ENCODE measurements at places on chromosomes 6 and 20.
A peak's percentile ranks its signal among the peaks of the same experiment; 100 is the strongest.

DNA sequence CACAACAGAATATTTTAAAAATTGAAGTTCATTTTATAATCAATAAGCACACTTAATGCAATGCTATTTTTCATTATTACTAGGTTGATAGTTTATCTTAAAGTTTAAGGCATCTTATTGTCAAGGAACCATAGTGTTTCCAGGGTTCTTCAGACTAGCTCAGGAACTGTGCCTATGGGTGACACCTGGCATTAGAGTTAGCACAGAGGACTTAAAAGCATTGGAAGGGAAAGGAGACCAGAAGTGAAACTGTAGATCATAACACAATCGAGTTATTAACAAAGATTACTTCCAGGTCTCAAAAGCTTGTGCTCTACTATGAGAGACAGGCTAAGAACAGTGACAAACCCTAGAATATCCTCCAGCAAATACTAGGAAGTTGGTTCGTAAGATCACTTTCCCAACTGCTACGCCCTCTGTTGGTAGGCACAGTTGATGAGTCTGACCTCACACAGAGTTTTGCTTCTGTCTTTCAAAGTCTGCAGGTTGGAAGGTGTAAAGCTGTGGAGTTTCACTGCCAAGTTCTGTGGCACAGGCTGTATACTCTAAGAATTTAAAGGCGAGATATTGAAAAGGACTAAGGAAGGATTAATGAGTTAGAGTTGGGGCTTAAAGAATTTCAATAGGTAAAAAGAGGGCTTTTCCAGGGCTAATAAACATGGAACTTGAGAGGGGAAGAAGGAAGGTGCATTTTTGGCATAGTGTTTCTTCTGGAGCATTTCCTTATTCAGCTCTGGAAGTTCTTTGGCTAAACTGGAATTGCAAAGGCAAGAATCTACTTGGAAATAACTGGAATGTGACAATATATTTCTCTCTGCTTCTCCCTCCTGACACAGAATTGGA, 531.3 kb upstream of the JAG1 start:
- DNase-seq, result peak; percentile 67

DNA sequence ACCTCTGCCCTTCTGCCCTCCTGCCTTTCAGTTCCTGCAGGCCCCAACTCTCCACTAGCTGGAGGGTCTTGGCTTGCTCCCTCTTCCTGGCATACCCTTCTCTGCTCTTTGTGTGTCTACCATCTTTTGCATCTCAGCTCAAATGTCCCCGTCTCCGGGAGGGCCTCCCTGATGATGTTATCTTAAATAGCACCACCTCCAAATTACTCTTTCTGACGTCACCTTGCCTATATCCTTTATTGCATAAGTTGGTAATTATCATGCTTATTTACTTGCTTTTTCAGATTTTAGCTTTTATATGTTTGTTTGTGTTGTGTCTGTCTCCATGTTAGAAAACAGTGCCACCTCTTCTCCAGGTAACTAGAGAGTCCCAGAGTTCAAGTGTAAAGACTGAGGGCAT, 36.0 kb upstream of the FYN start:
- DNase-seq, result no peak

DNA sequence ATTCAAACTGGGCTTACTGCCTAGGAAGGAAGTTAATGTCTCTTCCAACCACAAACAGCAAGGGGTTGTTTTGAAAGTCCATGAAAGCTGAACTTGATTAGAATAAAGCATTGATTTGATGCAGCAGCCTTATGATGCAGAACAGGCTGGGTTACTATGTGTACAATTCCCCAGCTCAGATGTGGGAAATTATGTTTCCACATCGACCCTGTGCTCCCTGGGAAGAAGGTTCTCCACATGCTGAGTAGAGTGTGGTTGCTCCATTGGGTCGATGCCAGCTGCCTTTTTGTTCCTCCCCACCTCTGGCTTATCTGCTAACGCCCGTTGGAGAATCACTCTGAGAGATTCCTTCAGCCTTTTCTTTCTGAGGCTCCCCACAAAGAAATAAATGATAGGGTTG, 1.2 kb downstream of the MAS1L start:
- DNase-seq, result no peak

DNA sequence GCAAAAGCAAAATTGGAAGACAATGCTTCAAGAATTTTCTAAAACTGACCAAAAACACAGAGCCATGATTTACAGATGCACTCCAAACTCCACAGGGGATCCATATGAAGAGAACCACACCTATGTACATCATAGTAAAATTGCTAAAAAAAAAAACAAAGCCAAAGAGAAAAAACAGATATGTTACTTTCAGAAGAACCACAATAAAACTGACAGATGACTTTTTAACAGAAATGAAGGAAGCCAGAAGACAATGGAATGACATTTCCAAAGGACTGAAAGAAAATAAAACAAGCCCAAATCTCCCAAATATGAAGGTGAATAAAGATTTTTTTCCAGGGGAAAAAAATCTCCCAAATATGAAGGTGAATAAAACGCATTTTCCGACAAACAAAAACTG, 17.5 kb downstream of the TRERF1 start:
- DNase-seq, result peak; percentile 29

- no peak for DNase-seq
Measured at GRCh38 chr6:45434381-45434700, 56.6 kb upstream of the SUPT3H start.

GRCh38 chr6:30062471-30063178, 1.6 kb downstream of the POLR1H start:
- DNase-seq, result no peak

- DNase-seq, result no peak
Measured at GRCh38 chr20:47328129-47328528, 28.4 kb downstream of the ZMYND8 start.

DNA sequence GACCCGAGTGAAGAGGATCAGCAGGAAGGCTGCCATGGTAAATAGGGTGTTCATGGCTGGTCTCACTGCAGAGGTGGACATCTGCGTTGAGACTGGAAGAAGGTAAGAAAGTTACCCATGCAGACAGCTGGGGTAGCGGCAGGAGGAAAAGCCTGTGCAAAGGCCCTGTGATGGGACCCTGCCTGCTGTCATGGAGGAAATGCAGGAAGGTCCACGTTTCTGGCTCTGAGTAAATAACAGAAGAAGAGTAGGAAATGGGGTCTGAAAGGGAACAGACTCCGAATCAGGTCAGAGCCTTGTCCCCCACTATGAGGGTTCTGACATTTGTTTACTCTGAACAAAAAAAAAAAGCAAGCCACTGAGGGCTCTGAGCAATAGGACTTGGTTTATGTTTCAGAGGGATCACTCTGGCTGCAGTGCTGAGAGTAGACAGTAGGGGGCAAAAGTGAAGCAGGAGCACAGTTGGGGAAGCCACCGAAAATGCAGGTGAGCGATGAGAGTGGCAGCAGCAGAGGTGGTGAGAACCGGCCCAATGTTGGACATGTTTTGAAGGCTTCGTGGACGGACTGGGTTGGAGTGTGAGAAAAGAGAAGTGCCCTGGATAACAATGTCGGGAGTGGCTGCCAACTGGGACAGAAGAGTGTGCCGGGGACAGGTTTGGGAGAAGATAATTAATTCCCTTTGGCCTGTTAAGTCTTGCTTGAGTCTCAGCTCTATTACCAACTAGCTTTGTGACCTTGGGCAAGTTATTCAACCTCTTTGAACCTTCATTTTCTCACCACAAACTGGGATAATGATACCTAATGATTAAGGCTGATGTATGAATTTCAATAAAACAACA, 57.9 kb upstream of the MAP7 start:
- peak; percentile 75 for DNase-seq

DNA sequence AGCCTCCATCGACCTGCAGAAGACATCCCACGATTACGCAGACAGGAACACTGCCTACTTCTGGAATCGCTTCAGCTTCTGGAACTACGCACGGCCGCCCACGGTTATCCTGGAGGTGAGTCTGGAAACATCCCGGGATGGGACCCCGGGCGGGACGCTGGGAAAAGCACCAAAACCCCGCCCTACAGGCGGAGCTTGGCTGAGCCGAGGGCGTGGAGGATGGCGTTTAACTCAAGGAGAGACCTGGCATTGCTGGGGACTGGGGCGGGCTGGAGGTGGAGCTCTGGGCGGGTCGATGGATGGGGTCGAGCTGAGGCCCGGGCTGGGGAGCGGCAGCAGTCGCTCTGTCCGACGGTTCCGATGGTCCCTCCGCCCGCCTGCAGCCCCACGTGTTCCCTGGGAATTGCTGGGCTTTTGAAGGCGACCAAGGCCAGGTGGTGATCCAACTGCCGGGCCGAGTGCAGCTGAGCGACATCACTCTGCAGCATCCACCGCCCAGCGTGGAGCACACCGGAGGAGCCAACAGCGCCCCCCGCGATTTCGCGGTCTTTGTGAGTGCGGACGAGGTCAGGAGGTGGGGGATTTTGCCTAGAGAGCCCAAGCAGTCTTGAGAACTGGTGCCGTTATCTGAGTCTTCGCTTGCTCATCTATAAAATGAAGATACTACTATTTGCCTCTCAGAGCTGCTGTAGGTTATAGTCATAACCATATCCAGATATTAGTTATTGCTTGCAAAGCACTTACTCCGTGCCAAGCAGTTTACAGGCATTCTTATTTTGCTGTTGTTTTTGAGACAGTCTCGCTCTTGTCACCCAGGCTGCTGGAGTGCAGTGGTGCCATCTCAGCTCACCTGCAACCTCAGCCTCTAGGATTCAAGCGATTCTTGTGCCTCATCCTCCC, 3.8 kb downstream of the SPAG4 start:
- DNase-seq, result peak; percentile 77

DNA sequence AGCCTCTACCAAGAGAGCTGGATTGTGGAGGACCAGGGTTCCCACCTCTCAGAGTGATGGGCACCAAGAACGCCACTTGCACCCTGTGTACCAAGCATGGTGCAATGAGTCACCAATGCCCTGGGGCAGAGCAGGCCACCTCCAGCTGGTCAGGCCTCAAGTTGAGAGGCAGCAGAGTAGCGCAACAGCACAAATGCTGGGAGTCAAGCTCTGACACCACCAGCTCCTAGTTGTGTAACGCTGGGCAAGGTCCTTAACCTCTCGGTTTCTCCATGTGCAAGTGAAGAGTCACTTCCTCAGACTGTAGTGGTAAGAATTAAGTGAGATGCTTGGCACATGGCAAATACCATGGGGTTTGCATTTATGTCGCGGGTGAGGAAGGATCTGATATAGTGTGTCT, 25.6 kb downstream of the GFOD1 start:
- DNase-seq, result peak; percentile 46

GRCh38 chr20:50260479-50261221, 70.0 kb downstream of the CEBPB start:
- DNase-seq, result no peak

GRCh38 chr20:13344671-13345070, 123.6 kb downstream of the ISM1 start:
- no peak for DNase-seq

GRCh38 chr6:157123234-157123633, 200.1 kb downstream of the TMEM242 start:
- no peak for DNase-seq

DNA sequence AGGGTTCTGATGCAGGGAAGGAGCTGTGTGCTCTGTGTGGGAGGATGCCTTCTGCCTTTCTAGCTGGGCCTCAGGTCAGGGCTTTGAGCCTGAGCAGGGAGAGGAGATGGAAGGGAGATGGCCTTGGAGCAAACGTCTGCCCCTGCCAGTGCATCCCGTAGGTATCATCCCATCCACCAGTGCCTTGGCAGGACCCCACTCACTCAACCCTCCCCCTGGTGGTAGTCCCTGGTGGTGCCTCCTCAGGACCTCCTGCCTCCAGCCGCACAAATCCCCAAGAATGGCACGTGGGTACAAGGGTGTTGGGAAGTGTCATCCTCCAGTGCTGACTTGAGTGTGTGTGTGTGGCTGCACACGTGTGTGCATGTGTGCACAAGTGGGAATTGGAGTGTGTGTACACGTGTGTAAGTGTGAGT, 23.1 kb upstream of the MICB start:
- DNase-seq, result no peak

GRCh38 chr6:35415065-35415891, 36.9 kb upstream of the FANCE start:
- DNase-seq, result peak; percentile 83

GRCh38 chr6:26392932-26393636, 9.0 kb upstream of the BTN3A1 start:
- DNase-seq, result no peak

GRCh38 chr6:169529931-169530751, 171.7 kb downstream of the WDR27 start:
- peak; percentile 43 for DNase-seq

DNA sequence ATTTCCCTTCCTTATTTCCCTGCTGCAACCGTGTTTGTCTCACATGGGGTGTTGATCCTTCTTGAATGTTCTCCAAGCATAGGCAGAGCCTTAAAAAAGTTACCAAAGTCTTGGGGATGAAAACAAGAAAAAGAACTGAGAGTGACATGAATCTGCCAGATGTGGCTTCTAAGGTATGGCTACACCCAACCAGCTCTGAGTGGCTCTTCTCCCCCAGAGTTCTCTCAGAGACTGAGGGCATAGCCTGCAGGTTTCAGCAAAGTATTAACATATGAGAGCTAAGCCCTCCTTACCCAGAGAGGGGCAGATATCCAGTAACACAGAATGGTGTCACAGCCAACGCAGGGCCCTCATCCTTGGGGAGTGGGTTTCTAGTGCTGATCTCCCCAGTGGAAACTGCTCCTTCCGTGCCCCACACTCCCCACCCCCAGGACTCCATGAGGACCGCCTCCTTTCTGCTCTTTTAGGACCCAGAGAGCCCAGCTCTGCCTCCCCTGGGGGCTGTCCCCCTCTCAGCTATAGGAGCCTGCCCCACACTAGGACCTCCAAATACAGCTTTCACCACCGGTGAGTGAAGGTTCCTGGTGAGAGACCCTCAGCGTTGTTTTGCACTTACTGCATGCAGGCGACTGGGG, 23.3 kb upstream of the SGK2 start:
- no peak for DNase-seq

DNA sequence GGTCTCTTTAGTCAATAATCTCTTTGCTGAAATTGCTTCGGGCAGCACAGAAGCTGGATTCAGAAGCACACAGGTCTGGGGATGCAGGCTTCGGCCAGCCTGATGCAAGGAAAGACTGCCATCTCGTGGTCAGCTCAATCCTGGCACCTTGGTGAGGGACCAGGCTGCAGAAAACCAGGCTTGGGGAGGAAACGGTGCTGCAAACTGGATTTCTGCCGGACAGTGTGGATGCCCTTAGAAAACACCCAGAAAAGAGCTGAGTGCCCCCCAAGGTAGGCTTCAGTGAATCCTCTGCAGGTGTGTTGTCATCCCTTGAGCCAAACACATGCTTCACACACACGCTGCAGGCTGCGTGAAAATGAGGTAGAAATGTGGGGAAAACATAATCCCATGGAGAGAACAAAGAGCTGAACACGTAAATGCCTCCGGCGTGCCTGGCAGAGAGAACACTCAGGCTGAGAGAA, 89.8 kb upstream of the PAX1 start:
- peak; percentile 1 for DNase-seq

GRCh38 chr20:62761759-62762131, 34.5 kb upstream of the MRGBP start:
- no peak for DNase-seq

DNA sequence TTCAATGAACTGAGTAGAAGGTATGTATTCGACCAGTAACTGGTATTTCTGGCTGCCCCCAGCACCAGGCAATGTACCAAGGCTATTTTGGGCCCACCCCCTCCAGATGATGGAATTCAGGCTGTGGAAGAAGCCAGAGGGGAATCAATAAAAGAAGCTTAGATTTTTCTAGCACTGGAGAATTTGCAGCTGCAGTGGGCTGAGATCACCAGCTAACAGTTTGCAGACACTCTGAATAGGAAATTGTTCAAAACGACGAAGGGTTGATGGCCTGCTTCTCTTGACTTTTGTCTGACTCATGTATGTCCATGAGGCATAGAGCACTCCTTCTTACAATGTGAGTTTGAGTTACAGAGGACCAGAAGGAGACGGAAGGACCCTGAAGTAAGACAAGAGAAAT, 32.4 kb upstream of the FBXO9 start:
- peak; percentile 41 for DNase-seq
